ENCODE measurements at places on chromosomes 2 and 18.

GRCh38 chr2:25920786-25921415, 42.6 kb upstream of the ASXL2 start:
- DNase-seq, result no peak

- DNase-seq, result no peak
Measured at GRCh38 chr2:70979626-70980025, 1.2 kb downstream of the ANKRD53 start.

GRCh38 chr2:12618576-12618975, 98.2 kb upstream of the TRIB2 start:
- peak; percentile 14 for DNase-seq

GRCh38 chr2:27123302-27124150, at the start of gene ABHD1:
Gene ABHD1, plus strand, starts transcription at chr2:27123815. Its CDS starts 134 bp downstream, at chr2:27123949.
- DNase-seq, result no peak

GRCh38 chr18:79687806-79688205, 8.2 kb downstream of the CTDP1 start:
- peak; percentile 48 for DNase-seq

GRCh38 chr2:45269149-45269793, 260.0 kb upstream of the SIX2 start:
- DNase-seq, result peak; percentile 40

DNA sequence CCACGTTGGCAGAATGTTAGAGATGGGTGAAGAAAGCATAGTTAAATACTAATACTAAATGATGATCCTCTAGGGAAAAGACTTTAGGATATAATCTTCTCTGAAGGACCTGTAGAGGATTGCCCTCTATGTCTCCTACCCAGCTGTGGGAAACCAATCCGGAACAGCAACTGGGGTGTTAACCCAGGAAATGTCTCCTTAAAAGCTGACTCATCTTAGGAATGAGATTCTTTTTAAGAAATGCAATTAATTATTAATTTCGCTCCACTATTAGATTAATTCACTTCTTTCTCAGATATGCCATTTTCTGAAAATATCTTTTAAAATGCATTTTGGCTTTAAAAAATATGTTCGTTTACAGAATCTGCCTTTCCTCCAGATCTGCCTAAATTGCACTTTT, 7.4 kb downstream of the SCN3A start:
- DNase-seq, result no peak

- DNase-seq, result peak; percentile 95
Measured at GRCh38 chr2:160293391-160294091, 93.5 kb upstream of the ITGB6 start.

DNA sequence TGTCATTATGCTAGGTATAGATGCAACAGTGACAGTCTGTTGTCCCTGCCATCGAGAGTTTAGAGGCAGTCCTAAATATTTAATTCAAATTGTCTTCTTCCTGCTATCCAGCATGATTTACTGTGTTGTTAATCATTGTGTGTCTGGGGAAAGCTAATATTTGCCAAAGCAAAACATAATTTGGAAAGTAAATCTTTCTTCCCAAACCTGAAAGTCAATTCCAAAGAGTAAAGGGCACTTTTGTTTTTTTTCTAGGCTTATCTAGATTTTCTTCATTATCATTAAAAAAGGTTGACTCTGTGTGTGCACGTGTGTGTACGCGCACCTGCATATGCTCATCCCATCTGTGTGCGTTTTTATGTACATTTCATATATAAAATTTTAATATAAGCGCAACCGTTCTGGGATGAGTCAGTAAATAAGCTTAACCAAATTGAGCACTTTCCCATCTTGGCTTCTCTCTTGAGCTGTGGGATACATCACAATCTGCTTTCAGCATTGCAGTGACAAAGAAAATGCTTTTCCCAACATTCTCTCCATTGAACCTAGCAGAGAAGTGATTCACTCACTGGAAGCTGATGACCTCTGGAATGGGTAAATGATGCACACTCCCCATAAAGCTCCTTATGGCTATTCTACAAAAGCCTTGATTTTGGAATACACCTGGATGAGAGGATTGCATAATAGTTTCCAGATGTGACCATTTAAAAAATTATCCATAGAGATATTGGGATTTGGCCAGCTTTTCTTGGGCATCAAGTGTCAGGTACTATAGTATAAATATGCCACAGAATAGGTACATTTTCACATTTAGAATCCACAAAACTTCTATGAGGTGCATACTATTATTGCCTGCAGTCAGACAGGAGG, 488.4 kb downstream of the ADCYAP1 start:
- no peak for DNase-seq

DNA sequence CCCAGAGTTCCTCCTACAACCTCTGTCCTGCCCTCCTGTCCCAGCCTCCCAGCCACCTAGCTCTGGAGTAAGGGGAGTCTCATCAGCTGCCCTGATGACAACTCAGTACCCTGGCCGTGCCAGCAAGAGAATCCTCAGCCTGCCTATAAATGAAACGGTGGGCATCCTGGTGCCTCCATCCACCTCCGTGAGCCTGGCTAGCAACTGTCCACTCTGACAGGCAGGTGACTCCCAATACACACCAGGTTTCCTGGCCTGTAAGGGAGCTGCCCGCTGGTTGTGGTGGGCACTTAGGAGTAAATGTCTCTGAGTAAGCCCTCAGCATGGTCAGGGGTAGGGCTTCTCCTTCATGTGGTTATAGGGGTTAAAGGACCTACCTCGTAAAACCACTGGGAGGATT, 81.5 kb downstream of the XDH start:
- no peak for DNase-seq

DNA sequence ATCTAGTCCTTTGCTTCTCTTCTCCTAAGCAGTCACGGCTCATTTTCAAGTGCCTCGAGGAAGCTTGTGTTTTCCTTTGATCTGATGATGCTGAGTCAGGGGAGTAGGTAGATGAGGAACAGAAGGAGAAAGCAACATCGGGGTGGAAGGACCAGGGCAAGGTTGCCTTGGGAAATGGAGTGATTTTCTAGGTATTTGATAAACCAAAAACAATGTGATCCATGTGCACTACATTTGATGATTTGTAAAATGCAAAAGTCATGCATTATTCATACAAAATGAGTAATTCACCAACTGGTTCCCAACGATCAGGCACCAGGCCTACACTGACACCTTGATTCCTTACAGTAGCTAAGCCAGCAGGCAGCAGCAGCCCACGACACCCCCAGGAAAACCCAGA, 205.3 kb downstream of the ANAPC1 start:
- no peak for DNase-seq

GRCh38 chr2:238853218-238853617, 5.3 kb downstream of the TWIST2 start:
- no peak for DNase-seq

GRCh38 chr2:28377195-28377816, 15.4 kb upstream of the FOSL2 start:
- no peak for DNase-seq

DNA sequence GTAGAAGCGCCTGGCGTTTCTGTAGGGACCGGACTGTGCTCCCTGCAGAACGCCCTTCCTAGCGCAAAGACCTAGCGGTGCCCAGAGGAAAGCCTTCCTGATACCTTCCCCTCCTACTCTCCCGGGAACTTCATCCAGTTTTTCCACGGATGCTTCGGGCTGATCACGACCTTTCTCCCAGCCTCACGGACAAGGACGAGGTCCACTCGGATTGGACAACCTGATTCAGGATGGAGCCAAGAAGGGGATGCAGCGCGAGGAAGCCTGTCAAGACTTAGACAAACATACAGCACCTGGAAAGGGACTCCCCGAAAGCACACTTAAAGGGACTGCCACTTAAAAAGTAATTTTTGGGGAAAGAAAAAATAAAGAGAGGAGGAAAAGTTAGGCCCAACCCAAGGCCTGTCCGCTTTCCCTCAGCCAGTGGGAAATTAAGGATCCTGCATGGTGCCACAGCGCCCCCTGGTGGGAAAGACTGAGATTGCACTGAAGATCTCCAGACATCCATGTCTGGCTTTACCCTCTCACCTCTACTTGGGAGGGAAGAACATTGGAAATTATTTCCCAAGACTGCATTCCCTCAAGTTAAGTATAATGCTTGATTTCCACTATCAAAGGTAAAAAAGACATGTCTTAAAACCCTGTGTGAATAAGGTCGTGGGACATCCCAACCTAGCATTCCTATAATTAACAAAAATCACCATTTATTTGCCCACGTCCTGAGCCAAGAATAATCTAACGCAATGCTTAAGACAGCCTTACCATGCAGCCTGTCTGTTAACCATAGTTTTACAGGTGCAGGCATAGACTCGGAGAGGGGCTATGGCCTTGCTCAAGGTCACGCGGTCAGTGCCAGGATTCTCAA, 13.4 kb upstream of the COPS8 start:
- peak; percentile 61 for DNase-seq
